ENCODE measurements at places on chromosomes 5 and 9. TPM values are rescaled to one million over a fixed set of nuclear protein-coding genes. Genes with fewer than 3 reads are reported as not detected.

The FOXD4L4 gene
- total RNA-seq = 0.18 TPM

The SLC31A2 gene
- 6.1 TPM for total RNA-seq

The SLC6A7 gene
- total RNA-seq = not detected

The ZNF618 gene
- 13.5 TPM for total RNA-seq

The GOLPH3 gene
- 68.6 TPM for total RNA-seq

The ZMAT2 gene
- 65.3 TPM for total RNA-seq

The RORB gene
- total RNA-seq = under 0.01 TPM

The PCDHB14 gene
- total RNA-seq = 1.5 TPM

The ROR2 gene
- 20.5 TPM for total RNA-seq

The ABO gene
- total RNA-seq = not detected

The CLTB gene
- total RNA-seq = 86.4 TPM

The KCNIP1 gene
- not detected for total RNA-seq

The NPR3 gene
- 1.2 TPM for total RNA-seq

The PARP8 gene
- total RNA-seq = 20.7 TPM

The SLC6A3 gene
- not detected for total RNA-seq

The OR2S2 gene
- not detected for total RNA-seq

The FST gene
- 12.9 TPM for total RNA-seq

The GPR151 gene
- not detected for total RNA-seq

The PCDHB6 gene
- total RNA-seq = 0.30 TPM

The FAM151B gene
- 4.6 TPM for total RNA-seq

The PTPN3 gene
- 0.30 TPM for total RNA-seq

The PHF24 gene
- 0.30 TPM for total RNA-seq

The SPRY4 gene
- 11.3 TPM for total RNA-seq
